Right renal pelvis (tissue), 4 donors: ENCODE measurements at places on chromosomes 7 and 10. TPM values are rescaled to one million over a fixed set of nuclear protein-coding genes. Genes with fewer than 3 reads are reported as not detected.

The STRIP2 gene
- 3.0 TPM for polyA plus RNA-seq

The TMEM168 gene
- 44.7 TPM for polyA plus RNA-seq

The FXYD4 gene
- not detected for polyA plus RNA-seq

The CALCR gene
- polyA plus RNA-seq, result 1.1 TPM

The PHF14 gene
- polyA plus RNA-seq, result 70.5 TPM

The HPSE2 gene
- 0.87 TPM for polyA plus RNA-seq

The ZNF786 gene
- 9.2 TPM for polyA plus RNA-seq

The JCAD gene
- polyA plus RNA-seq, result 32.7 TPM

The GPR26 gene
- not detected for polyA plus RNA-seq

The LIPM gene
- polyA plus RNA-seq, result not detected

The GPC2 gene
- polyA plus RNA-seq, result 8.7 TPM

The PAX2 gene
- polyA plus RNA-seq, result 160 TPM

The CALD1 gene
- 267 TPM for polyA plus RNA-seq

The WEE2 gene
- polyA plus RNA-seq, result 0.32 TPM

The PDSS1 gene
- polyA plus RNA-seq, result 11.5 TPM

The RBM20 gene
- 4.6 TPM for polyA plus RNA-seq

The JMJD1C gene
- polyA plus RNA-seq, result 114 TPM

The C1GALT1 gene
- 45.7 TPM for polyA plus RNA-seq
